Hindlimb muscle (tissue), 1 donor: ENCODE measurements at places on chromosomes 11 and 22.

GRCh38 chr11:44016546-44017442 is 31.0 kb upstream of the ACCSL start:
- no peak for DNase-seq

- DNase-seq: no peak
Measured at GRCh38 chr11:111531136-111531535, 9.4 kb upstream of the LAYN start.

- DNase-seq: no peak
Measured at GRCh38 chr11:59782080-59782479, 26.9 kb downstream of the STX3 start.

DNA sequence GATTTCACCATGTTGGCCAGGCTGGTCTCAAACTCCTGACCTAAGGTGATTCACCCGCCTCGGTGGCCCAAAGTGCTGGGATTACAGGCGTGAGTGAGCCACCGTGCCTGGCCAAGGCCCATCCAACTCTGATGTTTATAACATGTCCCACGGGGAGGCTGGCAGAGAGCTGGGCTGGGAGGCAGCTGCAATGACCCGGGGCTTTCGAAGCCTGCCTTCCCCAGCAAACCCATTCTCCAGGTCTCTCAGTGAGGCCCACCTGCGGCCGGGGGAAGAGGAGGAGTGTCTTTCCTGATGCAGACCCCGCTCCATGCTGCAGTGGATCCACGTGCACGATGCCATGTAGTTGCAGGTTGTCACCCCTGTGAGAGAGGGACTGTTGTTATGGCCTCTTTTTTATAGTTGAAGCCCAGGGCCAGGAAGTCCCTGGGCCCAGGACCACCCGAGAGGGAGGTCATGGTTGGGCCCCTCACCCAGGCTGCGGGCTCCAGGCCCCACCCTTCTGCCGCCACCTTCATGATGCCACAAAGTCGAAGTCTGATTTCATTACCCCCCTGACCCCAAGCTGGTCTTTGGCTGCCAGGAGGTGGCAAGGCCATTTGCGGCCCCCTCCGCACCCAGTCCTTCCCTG is 38.3 kb downstream of the KCNJ4 start:
- DNase-seq: no peak

GRCh38 chr11:30697032-30697431 is 110.9 kb upstream of the MPPED2 start:
- DNase-seq: no peak
